ENCODE measurements at places on chromosomes 1 and 21. TPM values are rescaled to one million over a fixed set of nuclear protein-coding genes. Genes with fewer than 3 reads are reported as not detected.

GRCh38 chr1:182889997-182890396, 50.9 kb downstream of the DHX9 start:
- DNase-seq = no peak

GRCh38 chr1:169853341-169853740, 40.4 kb downstream of the SCYL3 start:
- DNase-seq = no peak

- DNase-seq = no peak
Measured at GRCh38 chr1:31038360-31038759, 27.2 kb downstream of the PUM1 start.

DNA sequence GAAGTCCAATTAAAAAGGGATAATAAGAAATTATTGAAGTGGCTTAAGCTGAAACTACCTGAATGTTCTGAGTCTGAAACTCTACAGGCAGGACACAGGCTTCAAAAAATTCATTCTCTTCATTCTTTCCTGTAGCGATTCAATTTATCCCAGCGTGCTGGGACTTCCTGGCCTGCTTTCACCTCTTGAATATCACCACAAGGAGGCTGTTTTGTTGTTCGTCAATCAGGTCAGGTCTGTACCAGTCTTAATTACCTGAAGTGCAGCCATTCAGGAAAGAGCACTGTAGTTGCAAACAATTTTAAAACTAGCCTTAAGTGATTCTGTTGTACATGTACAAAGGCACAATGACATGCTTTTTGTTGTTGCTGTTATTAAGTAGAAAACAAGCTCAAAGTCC, 38.4 kb downstream of the FYB2 start:
- no peak for DNase-seq

Gene DMRTA2
- total RNA-seq = 1.5 TPM

Gene LCK
- not detected for total RNA-seq

Data from H4 (cell line).